ENCODE measurements at places on chromosomes 6 and 20. TPM values are rescaled to one million over a fixed set of nuclear protein-coding genes. Genes with fewer than 3 reads are reported as not detected.

DNA sequence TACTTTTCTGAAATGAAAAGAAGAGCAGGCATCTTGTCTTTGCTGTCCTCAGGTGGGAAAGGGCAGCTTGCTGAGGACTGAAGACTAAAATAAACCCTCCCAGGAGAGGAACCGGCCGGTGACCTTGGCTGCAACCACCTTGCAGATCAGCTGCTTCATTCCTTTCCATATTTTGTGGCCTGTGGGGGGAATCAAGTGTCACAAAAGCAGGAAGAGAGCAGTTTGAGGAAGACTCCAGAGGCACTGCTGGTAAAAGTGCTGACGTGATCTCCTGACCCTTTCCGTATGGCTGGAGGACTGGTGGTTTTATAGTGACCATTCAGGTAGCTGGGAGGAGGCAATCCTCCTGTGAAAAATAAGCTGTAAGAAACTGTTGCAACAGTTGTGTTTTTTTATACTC lies 157.0 kb downstream of the PLCB4 start:
- DNase-seq: no peak

GRCh38 chr6:89485320-89485719 lies 52.4 kb downstream of the ANKRD6 start:
- DNase-seq: no peak

CD24 gene
- 3.5 TPM for total RNA-seq

TREML2 gene
- total RNA-seq: 4.2 TPM

LAMP5 gene
- total RNA-seq: 1.3 TPM

- no peak for DNase-seq
Observed at GRCh38 chr6:16551466-16551865, 209.8 kb downstream of the ATXN1 start.

HLA-DRB1 gene
- 16.4 TPM for total RNA-seq

PRPH2 gene
- total RNA-seq: not detected

- no peak for DNase-seq
Observed at GRCh38 chr6:53939830-53940229, 145.0 kb downstream of the LRRC1 start.

DNA sequence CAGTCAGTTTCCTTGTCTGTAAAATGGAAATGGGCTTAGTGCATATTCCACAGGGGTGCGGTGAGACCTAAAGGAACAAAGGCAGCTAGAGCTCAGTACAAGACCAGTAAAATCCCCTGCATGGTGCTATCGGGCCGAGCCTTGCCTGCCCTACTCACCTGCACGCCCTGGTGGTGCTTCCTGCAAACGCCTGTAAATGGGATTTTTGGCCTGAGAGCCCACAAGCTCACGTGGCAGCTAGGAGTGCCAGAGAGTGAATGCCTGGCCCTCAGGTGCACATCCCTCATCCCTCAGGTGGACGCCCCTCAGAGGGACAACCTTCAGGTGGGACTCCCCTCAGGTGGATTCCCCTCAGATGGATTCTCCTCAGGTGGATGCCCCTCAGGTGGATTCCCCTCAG lies 48.0 kb upstream of the VSX1 start:
- DNase-seq: no peak

- DNase-seq: peak; percentile 18
Observed at GRCh38 chr6:33975661-33976436, 170.0 kb downstream of the GRM4 start.

STMND1 gene
- total RNA-seq: not detected

DNA sequence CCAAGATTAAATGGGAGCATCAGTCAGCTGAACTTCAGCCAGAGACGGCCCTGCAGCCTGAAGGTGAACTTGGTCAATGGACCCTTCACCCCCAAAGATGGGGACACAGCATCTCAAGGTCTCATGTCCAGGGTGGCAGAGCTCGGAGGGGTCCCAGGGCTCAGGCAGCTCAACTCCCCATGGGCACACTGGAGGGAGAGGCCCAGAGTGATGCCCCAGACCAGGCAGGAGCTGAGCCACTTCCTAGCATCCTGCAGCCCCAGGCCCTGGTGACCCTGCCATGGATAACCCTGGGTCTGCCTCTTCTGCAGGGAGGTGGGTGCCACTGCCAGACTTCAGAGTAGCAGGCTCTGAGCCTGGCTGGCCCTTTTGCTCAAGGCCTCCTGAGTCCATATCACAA lies 27.5 kb upstream of the EMILIN3 start:
- no peak for DNase-seq

- no peak for DNase-seq
Observed at GRCh38 chr6:104816125-104816524, 43.6 kb downstream of the HACE1 start.

DNA sequence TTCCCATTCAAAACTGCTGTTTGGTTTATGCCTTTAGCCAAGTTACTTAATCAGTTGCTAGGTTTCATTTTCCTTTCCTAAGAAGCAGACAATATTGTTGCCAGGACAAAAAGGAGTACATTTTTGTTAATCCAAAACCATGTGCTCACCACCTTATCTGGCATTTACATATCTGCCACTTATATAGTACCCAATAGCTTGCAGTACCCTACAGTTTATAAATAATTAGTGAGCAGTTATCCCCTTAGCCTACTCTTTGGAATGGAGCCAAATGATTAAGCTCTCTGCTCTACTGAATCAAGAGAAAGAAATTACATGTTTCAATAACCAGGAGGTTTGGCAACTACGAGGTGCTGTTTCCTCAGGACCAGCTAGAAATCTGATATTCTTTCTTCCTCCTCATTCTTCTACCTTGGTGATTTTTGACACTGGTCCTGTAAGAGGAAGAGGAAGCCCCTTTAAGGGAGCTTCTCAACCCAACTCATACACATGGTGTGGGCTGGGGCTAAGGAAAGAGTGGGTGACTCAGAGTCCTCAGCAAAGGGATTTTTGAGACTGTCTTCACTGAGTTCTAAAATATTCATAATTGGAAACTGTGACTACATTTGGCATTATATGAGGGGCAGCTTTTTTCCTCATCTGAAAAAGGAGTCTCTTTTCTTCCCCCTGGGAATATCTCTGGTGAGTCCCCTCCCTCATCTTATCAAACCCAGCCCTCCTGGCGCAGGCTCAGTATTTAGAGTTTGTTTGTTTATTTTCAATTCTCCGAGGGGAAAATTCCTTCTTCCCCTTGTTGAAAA lies 1.5 kb downstream of the ZNFX1 start:
- no peak for DNase-seq

GRCh38 chr6:98433325-98434056 lies 400.9 kb upstream of the POU3F2 start:
- DNase-seq: no peak

DNA sequence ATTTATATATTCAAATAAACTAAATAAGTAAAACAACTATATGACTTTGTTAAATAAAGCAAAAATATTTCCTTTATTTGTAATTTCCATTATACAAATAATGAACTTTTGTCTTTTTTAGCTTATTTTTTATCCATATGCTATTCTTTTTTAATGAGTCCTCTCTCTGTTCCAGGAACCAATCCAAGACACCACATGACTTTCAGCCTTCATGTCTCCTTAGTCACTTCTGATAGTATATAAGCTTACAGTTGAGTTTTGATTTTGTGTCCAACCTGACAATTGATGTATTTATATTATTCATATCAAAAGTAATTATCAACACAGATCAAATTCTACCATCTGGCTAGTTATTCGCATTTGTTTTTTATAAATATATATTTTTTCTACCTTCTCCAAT lies 582.3 kb upstream of the GJE1 start:
- DNase-seq: no peak

GRCh38 chr6:33683051-33683571 lies 28.4 kb downstream of the UQCC2 start:
- DNase-seq: no peak

DNA sequence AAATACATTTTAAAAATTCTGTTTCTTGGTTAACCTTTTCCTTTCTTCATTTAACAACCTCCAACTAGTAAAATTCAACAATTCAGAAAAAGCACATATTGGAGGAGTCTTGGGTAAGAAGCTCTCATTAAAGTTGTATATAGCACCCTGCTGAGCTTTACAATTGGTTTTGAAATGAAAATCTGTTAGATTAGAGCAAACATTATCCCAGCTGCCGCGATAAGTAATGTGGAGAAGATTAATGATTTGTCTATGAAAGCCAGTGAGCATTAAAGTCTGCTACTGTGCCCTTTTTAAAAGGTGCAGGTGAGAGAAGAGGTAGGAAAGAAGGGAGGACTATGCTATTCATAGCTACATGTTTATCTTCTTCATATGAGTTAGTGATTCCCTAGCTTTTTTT lies 201.5 kb downstream of the ZFAND3 start:
- no peak for DNase-seq

GRCh38 chr6:137309078-137309762 lies 90.0 kb upstream of the IFNGR1 start:
- no peak for DNase-seq

- DNase-seq: peak; percentile 43
Observed at GRCh38 chr20:50320901-50321796, 130.5 kb downstream of the CEBPB start.

RAMACL gene
- total RNA-seq: 0.78 TPM

LPA gene
- not detected for total RNA-seq

GRCh38 chr6:50952092-50952907 lies 133.6 kb downstream of the TFAP2B start:
- no peak for DNase-seq

- DNase-seq: no peak
Observed at GRCh38 chr6:83378621-83379388, 52.0 kb downstream of the ME1 start.

DNA sequence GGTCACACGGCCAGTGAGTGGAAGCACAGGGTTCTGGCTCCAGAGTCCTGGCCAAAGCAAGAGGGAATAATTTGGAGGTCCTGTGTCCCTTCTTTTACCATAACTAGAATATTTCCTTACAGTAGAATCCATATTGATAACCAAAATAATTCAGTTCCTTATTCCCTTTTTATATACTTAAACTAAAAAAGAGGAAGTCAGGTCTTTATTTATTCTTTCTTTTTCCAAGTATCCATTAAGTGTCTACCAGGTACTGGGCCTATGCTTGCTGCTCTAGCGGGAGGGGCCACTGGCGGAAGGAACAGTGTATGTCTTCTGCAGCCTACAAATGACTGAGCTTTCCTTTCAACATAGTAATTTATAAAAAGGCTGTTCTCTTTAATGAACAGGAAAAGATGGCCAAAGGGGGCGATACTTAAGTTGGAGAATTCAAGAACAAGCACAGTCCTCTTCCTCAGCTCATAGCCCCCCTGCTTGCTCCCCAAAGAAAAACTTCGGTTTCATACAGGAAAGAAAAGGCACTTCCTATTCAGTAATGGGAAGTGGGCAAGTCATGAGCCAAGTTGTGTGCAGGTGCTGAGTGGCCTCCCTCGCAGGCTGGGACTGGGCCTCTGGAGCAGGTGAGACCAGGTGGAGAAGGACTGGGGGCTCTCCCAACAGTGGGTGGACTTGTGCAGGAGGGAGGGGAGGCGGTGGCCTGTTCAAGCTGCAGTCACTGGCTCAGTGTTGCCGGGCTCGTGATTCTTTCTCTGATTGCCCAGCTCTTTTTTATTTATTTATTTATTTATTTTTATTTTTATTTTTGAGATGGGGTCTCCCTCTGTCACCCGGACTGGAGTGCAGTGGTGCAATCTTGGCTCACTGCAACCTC lies 110.9 kb downstream of the ARMC2 start:
- DNase-seq: no peak

DNA sequence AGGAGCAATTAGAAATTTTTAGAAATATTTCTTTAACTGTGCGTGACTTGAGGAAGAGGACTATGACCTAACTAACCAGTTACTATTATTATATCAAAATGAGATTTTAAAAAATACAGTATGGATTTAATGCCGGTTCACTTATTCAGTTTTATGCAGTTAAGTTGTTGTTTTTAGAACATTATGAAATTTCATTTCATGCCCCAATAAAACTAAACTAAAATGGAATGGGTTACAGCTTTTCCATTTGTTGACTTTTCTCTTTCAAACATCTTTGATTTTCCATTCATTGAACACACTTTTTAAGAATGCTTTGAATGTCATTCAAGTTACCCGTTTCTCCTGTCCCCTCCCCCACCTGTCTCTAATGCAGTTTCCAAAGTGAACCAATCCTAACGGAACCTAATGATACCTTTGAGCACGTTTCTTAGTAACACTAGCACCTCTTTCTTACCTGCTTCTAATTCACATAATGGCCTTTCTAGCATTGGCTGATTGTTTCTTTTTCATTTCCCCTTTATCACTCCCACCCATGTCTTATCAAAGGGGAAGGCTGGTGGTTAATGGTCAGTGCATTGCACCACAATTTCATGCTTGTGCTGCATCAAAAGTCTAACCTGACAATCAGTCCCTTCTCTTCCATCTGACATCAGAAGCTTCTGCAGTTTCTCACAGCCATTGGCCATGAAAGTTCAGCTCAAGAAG lies 262.2 kb upstream of the TAB2 start:
- no peak for DNase-seq

GRCh38 chr6:144179828-144180227 lies 29.5 kb downstream of the STX11 start:
- no peak for DNase-seq

SPATA25 gene
- 1.0 TPM for total RNA-seq

Data from naive thymus-derived CD4-positive, alpha-beta T cell (primary cell).